ENCODE measurements at places on chromosomes 3 and 15.

- DNase-seq = no peak
Observed at GRCh38 chr3:72673011-72673771, 175.1 kb downstream of the SHQ1 start.

- no peak for DNase-seq
Observed at GRCh38 chr15:70094690-70095311, 2.9 kb downstream of the TLE3 start.

- no peak for DNase-seq
Observed at GRCh38 chr3:151075869-151076562, 9.4 kb upstream of the MED12L start.

DNA sequence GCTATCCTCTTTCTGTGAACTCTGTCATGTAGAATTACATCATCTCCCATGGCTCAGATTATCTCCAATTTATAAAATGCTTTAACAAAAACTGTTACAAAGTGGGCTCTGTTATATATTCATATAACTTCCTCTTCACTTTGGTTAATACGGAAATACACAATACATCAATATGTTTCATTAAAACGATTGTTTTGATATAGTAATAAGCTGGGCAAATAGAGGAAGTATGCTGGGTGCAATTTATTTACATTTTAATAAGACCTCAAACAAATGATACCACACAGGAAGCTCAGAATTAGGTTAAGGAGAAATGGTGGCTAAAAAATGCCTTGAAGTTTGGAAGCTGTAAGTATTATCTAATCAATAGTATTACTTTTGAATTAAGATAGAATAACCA is 331.0 kb downstream of the ZBTB20 start:
- no peak for DNase-seq

- no peak for DNase-seq
Observed at GRCh38 chr15:62951481-62951880, 91.1 kb upstream of the TPM1 start.

GRCh38 chr3:194328053-194328657 is 23.0 kb downstream of the CPN2 start:
- no peak for DNase-seq

DNA sequence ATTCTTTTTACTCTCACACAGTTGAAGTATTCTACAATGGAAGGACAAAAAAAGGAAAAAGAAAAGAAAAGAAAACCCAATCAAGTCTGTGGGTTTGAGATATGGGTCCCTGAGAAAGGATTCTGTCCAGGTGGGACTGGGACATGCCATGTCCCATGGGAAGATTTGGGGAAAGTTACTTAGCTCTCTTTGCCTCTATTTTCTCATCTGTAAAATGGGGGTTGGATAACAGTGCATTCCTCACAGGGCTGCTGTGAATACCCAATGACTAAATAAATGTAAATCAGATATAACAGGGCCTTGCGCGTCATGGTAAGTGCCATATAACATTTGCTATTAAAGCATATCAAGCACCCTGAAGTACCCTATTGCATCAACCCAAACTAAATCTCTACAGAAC is 105.7 kb downstream of the CPN2 start:
- DNase-seq = no peak

DNA sequence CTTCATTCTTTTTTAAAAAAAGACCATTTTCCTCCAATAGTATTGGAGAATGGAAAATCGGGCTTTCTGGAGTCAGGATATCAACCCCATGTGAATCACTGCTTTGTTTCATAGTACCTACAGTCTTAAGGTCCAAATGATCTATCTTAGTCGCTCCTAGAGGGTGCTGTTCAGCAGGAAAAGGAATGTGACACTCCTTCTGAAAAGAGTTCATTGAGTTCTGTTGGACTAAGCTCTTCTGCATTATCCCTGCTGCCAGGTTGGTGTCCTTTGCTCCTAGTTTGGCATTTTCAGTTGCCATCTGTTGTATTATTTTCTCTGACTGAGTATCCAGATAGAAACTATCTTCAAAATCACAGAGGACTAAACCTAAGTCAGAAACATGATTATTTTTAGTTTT is 57.2 kb downstream of the POLQ start:
- no peak for DNase-seq

DNA sequence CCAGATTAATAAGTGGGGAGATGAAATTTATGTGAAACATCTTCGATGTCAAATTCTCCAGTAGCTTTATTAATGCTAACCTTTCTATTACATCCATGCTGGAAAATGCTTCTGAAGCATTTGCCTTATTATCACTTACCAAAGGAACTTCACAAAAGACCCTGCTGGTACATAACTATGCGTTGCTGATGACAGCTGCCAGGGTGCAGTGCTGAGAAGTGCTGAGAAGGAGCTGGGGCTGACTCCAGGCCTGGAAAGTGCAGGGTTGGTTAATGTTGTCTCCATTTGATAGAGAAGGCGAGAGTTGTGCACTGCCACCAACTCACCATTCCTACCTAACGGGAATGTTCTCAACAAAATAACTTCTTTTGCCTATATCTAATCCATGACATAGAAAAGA is 736.0 kb upstream of the NR2F2 start:
- no peak for DNase-seq

All from stimulated activated CD8-positive, alpha-beta memory T cell treated with anti-CD3 and anti-CD28 coated beads, Interleukin-7, amount 100 ng/mL, for 1 hour (primary cell).